Activated T-helper 9 cell treated with anti-CD3 and anti-CD28 coated beads, Interleukin-2, amount 50 U/mL, for 16 hours (primary cell): ENCODE measurements at places on chromosomes 5 and 9.

GRCh38 chr9:4979239-4979638 is 5.8 kb upstream of the JAK2 start:
- DNase-seq, result no peak

GRCh38 chr5:113240951-113241726 is 193.7 kb downstream of the TSSK1B start:
- no peak for DNase-seq

DNA sequence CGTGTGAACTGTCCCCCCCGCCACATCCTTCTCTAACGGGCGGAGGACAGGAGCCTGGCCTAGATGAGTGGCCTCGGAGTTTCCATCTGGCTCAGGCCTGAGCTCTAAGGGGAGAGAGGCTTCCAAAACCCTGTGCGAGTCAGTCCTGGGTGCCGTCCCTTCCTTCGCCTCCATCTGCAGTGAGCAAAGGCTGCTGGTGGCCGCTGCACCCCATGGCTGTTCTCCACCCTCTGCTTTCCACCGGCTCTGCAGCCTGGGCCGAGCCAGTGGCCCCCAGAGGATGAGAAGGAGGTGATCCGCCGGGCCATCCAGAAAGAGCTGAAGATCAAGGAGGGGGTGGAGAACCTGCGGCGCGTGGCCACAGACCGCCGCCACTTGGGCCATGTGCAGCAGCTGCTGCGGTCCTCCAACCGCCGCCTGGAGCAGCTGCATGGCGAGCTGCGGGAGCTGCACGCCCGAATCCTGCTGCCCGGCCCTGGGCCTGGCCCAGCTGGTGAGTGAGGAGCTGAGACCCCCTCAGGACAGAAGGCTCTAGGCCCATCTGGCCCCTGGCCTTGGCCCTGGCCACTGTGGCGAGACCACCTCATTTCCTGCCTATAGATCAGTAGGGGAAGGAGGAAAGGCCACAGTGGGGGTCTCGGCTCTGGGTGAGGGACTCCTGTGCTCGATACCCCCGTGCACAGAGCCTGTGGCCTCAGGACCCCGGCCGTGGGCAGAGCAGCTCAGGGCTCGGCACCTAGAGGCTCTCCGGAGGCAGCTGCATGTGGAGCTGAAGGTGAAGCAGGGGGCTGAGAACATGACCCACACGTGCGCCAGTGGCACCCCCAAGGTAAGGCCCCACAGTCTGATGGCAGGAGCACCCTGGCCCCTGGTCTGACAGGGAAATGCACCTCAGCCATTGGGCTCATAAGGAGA is 3.0 kb downstream of the PKN3 start:
- no peak for DNase-seq

DNA sequence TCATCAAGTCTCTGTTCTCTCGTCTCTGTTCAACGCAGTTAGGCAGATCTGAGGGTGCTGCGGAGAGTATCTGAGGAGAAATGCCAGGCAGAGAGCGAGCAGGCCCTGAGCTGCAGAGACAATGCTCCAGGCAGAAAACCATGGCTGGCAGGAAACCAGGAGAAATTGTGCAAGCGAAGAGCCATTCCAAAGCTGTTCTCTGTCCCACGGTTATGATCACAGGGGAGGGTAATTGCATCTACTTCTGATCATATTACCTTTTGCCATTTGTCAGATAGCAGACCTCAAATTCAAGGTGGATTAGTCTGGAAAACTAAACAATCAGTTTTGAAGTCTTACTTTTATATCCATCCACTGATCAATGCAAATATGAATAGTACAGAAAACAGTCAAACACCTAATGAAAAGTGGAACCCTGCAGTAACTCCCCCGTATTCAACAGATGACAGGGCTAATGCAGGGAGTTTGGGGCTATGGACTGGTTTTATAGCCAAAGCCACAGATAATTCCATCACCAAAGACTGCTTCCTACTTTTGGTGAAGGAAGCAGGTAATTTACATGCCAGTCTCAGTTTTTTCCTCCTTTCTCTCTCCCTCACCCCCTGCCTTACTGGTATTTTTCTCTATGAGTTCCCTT is 228.0 kb downstream of the DCP2 start:
- no peak for DNase-seq

GRCh38 chr5:2746561-2747032 is 4.9 kb downstream of the IRX2 start:
- no peak for DNase-seq

- DNase-seq, result no peak
These were observed 69.5 kb upstream of the HAND1 start for GRCh38 chr5:154547551-154547950.

- DNase-seq, result peak; percentile 3
These were observed 628 bp downstream of the PPP2R2B start for GRCh38 chr5:146877783-146878475.

DNA sequence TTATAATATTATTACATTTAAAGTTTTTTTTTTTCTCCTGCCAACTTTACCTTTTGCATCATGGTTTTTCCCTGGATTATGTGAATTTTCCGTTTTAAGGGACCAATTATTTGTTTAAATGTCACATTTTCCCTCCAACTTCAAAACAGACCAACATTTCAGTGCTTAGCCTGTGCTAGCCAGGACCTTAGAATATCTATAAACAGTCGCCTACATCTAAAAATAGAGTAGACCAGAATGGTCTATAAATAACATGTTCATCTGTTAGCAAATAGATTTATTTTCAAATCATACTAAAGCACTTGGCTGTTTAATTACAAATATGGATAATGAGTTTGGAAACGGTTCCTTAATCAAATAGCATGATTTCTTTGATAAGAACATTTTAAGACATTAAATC is 192.0 kb downstream of the FBN2 start:
- DNase-seq, result no peak
